Esophagus squamous epithelium (tissue), 5 donors: ENCODE measurements at places on chromosomes 4 and X. TPM values are rescaled to one million over a fixed set of nuclear protein-coding genes. Genes with fewer than 3 reads are reported as not detected.

DNA sequence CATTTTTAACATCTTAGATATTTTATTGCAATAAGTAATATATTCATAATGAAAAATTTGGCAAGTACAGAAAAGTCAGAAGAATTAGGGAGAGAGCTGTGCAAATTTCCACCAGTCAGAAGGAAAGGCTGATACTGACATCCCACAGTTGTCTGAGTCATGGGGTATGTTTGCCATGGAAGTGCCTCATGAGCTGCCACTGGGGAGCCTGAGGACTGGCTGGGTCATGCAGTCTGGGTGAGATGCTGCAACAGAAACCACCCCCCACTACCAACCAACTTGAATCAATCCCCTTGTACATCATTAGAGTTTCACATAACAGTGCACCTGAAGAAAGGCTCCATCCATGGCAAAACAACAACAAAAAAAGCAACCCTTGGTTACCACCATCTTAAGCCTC, 45.2 kb upstream of the ENPP6 start:
- H3K27ac ChIP-seq, result no peak overlapping the region
- no peaks in the 10 kb centered on the region for H3K27me3 ChIP-seq
- DNase-seq, result no peak
- no peak overlapping the region for H3K4me3 ChIP-seq
- H3K36me3 ChIP-seq, result no peaks in the 10 kb centered on the region

DNA sequence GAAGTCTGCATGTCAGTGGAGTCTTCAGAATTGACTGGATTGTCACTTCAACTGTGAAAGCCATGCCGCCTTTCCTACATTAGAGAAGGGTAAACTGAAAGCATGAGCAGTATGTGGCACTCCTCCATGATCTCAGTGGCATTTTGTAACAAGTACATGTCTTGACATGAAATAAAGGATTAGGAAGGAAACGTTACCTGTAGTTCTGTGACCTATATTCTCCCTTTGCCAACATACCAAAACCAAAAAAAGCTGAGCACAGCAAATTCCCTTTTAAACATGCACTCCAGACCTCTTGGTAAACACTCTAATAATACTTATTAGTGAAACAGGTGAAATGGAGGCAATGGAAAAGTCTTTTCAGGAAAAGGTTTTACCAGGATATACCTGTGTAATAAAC, 344.2 kb downstream of the GRIA2 start:
- no peak overlapping the region for H3K4me3 ChIP-seq
- no peaks in the 10 kb centered on the region for H3K36me3 ChIP-seq
- DNase-seq, result no peak
- H3K4me1 ChIP-seq, result no peaks in the 10 kb centered on the region
- H3K27me3 ChIP-seq, result no peaks in the 10 kb centered on the region

GRCh38 chr4:189828081-189828697, 112.5 kb upstream of the FRG1 start:
- no peaks in the 10 kb centered on the region for H3K27me3 ChIP-seq
- no peak overlapping the region for H3K4me3 ChIP-seq

DNA sequence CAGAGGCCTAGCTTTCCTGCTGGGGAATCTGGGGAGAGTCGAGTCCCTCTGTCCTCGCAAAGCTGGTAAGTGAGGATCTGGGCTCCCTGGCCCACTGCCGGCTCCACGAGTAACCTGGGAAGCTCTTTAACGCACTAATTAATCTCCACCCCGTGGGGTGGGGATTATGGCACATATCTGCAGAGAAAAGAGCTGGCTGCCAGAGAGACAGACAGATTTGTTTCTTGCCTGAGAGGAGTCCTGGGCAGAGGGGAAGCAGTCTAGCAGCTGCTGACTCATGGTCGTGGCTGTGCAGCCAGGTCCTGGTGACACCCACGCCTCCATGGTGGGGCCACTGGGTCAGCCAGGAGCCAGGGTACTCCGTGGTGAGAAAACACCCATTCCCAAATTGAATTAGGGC, 14.0 kb downstream of the SORCS2 start:
- DNase-seq, result no peak
- H3K27me3 ChIP-seq, result no peaks in the 10 kb centered on the region
- H3K27ac ChIP-seq, result peak overlapping the region; percentile 73
- H3K4me1 ChIP-seq, result peaks cover 26% of the 10 kb centered on the region

GRCh38 chrX:53047228-53047627, 1.4 kb upstream of the GPR173 start:
- DNase-seq, result no peak
- H3K36me3 ChIP-seq, result no peaks in the 10 kb centered on the region
- no peaks in the 10 kb centered on the region for H3K27me3 ChIP-seq

- no peak for DNase-seq
- no peaks in the 10 kb centered on the region for H3K36me3 ChIP-seq
- H3K4me1 ChIP-seq, result no peaks in the 10 kb centered on the region
Measured at GRCh38 chrX:13219991-13220764, 99.7 kb downstream of the ATXN3L start.

DNA sequence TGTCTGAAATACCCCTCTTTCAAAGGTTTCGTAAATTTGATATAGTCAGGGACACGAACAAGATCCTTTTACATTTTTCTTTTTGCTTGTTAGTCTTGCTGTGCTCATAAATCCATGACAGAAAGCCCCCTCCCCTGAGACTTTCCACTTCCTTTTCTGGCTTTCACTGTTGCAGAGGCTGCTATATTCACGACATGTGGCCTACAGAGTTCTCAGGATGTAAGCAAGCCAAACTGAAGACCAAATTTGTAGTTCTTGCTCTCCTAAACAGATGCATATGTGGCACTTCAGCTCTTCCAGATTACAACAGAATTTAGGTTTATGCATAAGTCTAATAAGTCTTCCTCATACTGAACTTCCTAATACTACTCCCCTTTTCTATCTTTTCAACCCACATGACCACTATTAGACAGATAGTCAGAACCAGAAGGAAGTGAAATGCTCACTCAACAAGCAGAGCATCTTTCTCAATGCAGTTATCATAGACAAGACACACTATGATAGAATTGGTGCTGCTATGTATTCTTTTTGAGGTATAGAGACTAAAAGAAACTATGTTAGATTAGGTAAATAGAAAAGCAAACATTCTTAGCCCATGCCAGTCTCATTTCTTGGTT, 15.0 kb downstream of the BTK start:
- DNase-seq, result no peak
- H3K36me3 ChIP-seq, result no peaks in the 10 kb centered on the region
- no peaks in the 10 kb centered on the region for H3K27me3 ChIP-seq
- no peaks in the 10 kb centered on the region for H3K4me1 ChIP-seq

GRCh38 chr4:31784558-31784957, 1064.4 kb downstream of the PCDH7 start:
- no peak overlapping the region for H3K4me3 ChIP-seq
- no peak for DNase-seq
- H3K36me3 ChIP-seq, result no peaks in the 10 kb centered on the region
- H3K27me3 ChIP-seq, result no peaks in the 10 kb centered on the region
- no peaks in the 10 kb centered on the region for H3K4me1 ChIP-seq
- H3K27ac ChIP-seq, result no peak overlapping the region

DNA sequence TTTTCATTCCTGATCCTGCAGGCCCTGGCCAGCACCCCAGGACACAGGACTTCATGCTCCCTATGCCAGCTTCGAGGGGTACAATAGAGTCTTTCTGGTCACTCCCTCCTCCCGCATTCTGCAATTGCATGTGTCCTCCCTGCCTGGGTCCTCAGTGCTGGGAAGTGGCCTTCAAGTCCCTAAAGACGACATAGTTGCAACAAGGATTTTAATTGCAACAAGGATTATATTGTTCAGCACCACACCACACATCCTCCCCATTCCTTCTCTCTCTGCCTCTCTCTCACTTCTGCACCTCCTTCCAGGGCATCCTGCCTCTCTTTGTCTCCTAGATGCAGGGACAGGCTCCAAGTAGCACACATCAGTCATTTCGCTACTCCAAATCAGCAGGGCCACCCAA, 25.5 kb downstream of the SCD5 start:
- no peak overlapping the region for H3K27ac ChIP-seq
- H3K36me3 ChIP-seq, result no peaks in the 10 kb centered on the region
- H3K4me1 ChIP-seq, result no peaks in the 10 kb centered on the region
- no peaks in the 10 kb centered on the region for H3K27me3 ChIP-seq
- H3K4me3 ChIP-seq, result no peak overlapping the region

DNA sequence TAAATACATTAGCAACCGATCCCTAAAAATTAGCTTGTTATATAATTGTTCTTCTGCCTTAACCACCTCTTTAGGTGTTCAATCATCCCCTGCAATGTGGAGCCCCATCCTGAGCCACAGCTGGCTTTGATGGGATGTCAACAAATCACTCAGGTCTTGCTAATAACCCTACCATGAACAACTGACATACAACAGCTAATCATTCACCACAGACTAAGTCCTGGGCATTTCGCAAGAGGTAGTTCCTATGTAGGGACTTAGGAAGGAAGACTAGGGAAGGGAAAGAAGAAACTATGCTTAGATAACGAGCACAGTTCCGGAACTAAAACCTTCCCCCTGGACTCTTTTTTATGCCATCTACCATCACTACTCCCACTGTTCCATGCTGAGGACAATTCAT, 63.6 kb upstream of the PTCHD1 start:
- no peak overlapping the region for H3K4me3 ChIP-seq
- H3K27ac ChIP-seq, result no peak overlapping the region
- H3K36me3 ChIP-seq, result no peaks in the 10 kb centered on the region
- no peaks in the 10 kb centered on the region for H3K4me1 ChIP-seq

- no peak overlapping the region for H3K4me3 ChIP-seq
- no peaks in the 10 kb centered on the region for H3K36me3 ChIP-seq
- H3K27ac ChIP-seq, result no peak overlapping the region
- H3K27me3 ChIP-seq, result no peaks in the 10 kb centered on the region
- no peaks in the 10 kb centered on the region for H3K4me1 ChIP-seq
Measured at GRCh38 chr4:114267976-114268375, 288.5 kb upstream of the ARSJ start.

DNA sequence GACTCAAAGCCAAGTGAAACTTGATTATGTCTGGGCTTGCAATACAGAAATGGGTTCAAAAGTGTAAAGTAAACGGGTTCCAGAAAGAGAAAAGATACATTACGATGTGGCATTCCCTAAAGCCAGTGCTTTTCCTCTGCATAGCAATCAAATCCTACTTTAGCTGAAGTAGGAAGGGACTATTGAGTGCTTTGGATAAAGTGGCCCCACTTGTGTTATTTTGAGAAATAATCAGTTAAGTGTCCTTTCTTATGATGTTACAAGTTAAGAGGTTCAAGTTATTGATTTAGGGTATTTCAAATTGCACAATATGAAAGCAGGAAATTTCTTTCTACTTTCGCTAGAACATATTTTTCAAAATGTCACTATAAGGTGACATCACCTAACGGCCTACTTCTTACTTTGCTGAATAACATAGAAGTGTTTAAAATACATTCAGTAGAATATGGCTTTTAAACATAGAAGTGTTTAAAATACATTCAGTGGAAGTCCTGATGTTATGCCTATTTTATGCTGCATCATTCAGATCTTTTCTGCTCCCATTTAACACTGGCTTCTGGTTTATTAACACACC, 235.2 kb downstream of the DTHD1 start:
- H3K4me3 ChIP-seq, result no peak overlapping the region
- no peak for DNase-seq
- H3K27ac ChIP-seq, result no peak overlapping the region
- no peaks in the 10 kb centered on the region for H3K36me3 ChIP-seq
- no peaks in the 10 kb centered on the region for H3K27me3 ChIP-seq

- H3K4me3 ChIP-seq, result no peak overlapping the region
- no peak overlapping the region for H3K27ac ChIP-seq
- H3K4me1 ChIP-seq, result no peaks in the 10 kb centered on the region
Measured at GRCh38 chr4:23135792-23136645, 443.3 kb downstream of the GBA3 start.

DNA sequence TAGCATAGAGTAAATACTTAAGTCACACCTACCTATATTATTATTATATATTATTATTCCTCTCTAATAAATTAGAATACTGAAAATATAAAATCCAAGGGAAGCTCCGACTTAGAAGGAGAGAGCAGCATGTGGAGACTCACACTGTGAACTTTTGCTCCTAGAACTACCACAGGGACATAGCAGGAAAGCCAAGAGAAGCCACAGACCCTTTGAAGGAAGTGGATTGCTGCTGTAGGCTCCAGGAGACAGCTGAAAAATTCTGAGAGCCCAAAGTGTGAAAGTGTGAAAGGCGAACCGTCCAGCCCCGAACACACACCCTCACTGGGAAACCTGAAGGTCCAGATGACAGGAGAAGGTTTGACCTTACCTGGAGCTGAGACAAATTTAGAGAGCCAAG, 177.0 kb downstream of the FAM13A start:
- H3K36me3 ChIP-seq, result no peaks in the 10 kb centered on the region
- no peak overlapping the region for H3K27ac ChIP-seq
- H3K4me1 ChIP-seq, result no peaks in the 10 kb centered on the region
- no peak overlapping the region for H3K4me3 ChIP-seq
- no peaks in the 10 kb centered on the region for H3K27me3 ChIP-seq

DNA sequence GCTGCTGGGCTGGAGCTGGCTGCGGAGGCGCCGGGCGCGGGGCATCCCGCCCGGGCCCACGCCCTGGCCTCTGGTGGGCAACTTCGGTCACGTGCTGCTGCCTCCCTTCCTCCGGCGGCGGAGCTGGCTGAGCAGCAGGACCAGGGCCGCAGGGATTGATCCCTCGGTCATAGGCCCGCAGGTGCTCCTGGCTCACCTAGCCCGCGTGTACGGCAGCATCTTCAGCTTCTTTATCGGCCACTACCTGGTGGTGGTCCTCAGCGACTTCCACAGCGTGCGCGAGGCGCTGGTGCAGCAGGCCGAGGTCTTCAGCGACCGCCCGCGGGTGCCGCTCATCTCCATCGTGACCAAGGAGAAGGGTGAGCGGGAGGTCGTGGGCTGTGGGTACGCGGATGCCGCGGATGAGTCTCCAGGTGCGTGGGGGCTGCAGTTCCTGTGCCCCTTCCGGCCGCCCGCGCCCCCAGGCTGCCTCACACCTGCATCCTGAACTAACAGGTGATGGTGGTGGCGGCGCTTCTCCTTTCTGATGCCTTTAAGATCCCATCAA, 499 bp downstream of the CYP2U1 start:
- peaks cover 11% of the 10 kb centered on the region for H3K4me1 ChIP-seq
- no peaks in the 10 kb centered on the region for H3K27me3 ChIP-seq
- peak; percentile 1 for DNase-seq
- H3K36me3 ChIP-seq, result no peaks in the 10 kb centered on the region
- H3K27ac ChIP-seq, result peak overlapping the region; percentile 63
- peak overlapping the region; percentile 60 for H3K4me3 ChIP-seq

- no peak overlapping the region for H3K27ac ChIP-seq
- H3K4me3 ChIP-seq, result no peak overlapping the region
- no peak for DNase-seq
- H3K27me3 ChIP-seq, result no peaks in the 10 kb centered on the region
- H3K36me3 ChIP-seq, result no peaks in the 10 kb centered on the region
Measured at GRCh38 chr4:184960505-184960971, 57.8 kb upstream of the HELT start.

FAM9C gene
- total RNA-seq, result not detected

MANBA gene
- 15.3 TPM for total RNA-seq

ADRA2C gene
- total RNA-seq, result 0.61 TPM

GLRA3 gene
- not detected for total RNA-seq

PPP3CA gene
- total RNA-seq, result 19.4 TPM

ADGRG2 gene
- 0.15 TPM for total RNA-seq

VEGFC gene
- total RNA-seq, result 3.8 TPM

GLOD5 gene
- not detected for total RNA-seq

RAI2 gene
- total RNA-seq, result 4.2 TPM

ARX gene
- total RNA-seq, result not detected

AWAT2 gene
- total RNA-seq, result not detected

TMEM150C gene
- total RNA-seq, result 3.8 TPM

TEX28 gene
- total RNA-seq, result not detected

ANK2 gene
- 17.2 TPM for total RNA-seq
